ENCODE measurements at places on chromosomes 3 and 15. TPM values are rescaled to one million over a fixed set of nuclear protein-coding genes. Genes with fewer than 3 reads are reported as not detected.
A peak's percentile ranks its signal among the peaks of the same experiment; 100 is the strongest.

DNA sequence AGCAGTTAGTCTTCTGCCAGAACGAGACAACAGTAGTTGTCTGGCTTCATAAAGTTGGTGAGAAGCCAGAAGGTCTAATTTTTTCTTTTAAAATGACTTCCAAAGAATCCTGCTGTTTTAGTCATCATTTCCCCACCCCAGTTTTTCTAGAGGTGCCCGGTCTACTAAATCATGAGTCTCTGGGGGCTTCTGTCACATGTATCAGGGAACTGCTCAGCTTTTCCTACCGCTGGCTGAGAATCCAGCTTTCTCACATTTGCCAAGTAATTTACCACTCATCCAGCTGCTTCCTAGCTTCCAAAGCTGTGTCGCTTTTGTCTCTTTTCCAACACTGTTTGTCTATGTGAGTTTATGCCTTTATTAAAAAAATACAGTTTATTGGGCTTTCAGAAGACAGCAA is 183.3 kb downstream of the NSUN3 start:
- no peak for DNase-seq

DNA sequence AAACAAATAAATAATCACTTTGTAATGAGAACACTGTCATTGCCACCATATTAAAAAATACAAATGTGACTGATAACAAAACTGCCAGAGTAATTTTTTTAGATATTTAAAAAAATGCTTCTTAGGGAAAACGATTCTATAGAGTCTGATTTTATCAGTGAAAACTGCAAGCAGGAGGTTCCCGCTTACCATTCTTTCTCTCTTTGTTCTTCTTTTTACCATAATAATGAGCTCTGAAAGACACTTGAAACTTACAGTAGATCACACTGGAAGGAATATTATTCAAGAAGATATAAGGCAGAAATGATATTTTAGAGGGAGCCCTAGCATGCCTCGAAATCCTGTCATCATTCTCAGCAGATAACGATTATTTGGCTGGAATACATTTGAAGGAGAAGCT is 701.3 kb downstream of the ROBO1 start:
- DNase-seq = no peak

- DNase-seq = no peak
Observed at GRCh38 chr15:60126200-60126599, 122.1 kb downstream of the FOXB1 start.

- DNase-seq = no peak
Observed at GRCh38 chr3:161412123-161412522, 40.8 kb upstream of the SPTSSB start.

DNA sequence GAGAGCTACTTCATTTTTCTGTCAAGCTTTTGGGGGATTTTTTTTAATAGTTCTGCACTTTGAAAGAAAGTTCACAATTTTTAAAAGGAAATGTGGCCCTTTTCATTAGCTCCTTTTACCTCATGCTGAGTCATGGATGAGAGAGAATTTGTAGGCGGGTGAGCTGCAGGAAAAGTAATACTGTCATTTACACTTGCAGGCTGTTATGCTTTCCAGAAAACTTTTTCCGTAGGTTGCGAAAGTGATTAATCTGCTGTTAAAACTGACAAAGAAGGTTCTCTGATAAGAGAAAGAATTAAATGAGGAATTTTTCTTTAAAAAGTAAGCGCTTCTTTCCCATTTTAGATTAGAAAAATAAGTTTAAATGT is 430.2 kb downstream of the LPP start:
- peak; percentile 61 for DNase-seq

Gene CYP8B1
- total RNA-seq = not detected

- no peak for DNase-seq
Observed at GRCh38 chr15:101051291-101052030, 132.3 kb downstream of the LRRK1 start.

Gene GRAMD2A
- 0.33 TPM for total RNA-seq

- no peak for DNase-seq
Observed at GRCh38 chr3:123584284-123584987, 417 bp downstream of the HACD2 start.

- no peak for DNase-seq
Observed at GRCh38 chr15:66629817-66630576, 64.2 kb upstream of the LCTL start.

DNA sequence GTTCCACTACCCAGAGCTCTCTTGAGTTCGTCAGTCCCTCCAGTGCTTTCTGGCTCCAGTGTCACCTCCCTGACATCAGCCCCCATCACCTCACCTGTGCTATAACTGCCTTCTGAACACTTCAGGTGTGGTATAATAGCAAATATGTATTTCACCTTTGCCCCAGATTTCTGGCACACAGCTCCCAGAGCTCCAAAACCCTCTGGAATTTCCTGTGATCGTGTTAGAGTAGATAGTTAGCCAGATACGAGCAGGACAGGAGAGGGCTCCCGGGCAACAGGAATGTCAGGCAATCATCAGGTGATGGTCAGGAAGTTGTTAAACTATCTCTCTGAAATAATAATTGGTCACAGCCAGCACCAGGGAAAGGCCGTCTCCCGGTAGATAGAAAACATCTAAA is 22.6 kb upstream of the LIMD1 start:
- no peak for DNase-seq

DNA sequence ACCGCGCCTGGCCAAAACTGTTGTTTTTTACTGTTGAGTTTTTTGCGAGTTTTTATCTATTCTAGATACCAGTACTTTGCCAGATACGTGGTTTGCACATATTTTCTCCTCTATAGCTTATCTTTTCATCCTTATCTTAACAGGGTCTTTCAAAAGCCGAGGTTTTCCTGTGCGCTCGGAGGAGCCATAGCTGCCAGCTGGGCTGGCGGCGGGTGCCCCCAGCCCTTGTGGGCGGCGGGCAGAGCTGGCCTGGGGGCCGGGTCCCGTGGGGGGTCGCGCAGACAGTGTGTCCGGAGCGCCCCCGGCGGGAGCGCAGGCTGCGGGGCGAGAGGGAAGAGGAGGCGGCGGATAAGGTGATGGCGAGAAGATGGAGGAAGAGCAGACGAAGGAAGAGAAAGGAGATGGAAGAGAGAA is 11.1 kb upstream of the EIF4A2 start:
- DNase-seq = no peak

DNA sequence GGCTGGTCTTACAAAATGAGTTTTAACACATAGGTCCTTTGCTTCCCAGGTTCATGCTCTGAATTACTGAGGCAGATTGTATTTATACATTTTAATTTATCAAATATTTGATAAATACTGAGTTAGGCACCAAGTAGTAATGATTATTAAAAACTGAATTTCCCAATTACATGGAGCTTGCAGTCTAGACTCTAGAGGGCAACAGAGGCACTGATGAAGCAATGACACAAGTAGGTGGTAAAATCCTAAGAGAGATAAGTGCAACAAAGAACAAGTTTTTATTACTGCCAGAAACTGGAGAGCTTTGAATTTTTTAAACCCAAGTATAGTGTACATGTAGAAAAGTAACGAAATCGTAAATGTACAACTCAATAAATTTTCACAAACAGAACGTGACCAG is 406.2 kb upstream of the RARB start:
- DNase-seq = peak; percentile 19

DNA sequence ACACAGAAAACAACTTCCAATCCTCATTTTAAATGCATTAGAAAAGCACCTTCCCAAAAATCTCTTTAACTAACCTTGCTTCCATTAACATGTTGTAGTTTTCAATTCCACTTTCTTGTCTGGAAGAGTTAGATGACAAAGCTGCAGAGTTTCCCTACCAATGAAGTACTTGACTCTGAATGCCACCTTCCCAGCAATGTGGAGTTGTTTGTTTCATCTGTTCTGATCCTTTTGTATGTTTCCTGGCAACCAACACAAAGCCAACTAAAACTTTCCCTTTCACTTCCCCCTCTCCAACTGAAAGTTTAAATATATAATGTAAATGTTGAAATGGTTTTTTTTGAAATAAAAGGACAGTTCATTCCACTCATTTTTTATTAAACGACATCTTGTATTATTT is at the start of gene WDR49:
Gene WDR49, minus strand, starts transcription at position 183 of the 400 bp plus-strand sequence. CDS start 517 bp downstream, outside the sequence.
- no peak for DNase-seq

DNA sequence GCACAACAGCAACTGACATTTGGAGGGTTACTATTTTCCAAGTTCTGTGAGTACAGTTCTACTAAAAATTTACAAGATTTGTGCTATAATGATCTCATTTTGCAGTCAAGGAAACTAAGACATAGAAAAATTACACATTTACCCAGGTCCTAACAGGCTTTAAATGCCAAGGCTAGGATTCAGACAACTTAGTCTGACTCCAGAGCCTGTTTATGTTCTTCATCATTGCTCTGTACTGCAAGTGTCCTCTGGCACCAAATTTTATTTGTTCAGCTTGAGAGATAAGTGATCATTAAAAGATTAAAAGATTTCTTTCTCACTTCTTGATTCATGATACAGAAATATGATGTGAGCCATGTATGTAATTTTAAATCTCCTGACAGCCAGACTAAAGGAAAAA is 290.8 kb downstream of the UBE2E2 start:
- no peak for DNase-seq

DNA sequence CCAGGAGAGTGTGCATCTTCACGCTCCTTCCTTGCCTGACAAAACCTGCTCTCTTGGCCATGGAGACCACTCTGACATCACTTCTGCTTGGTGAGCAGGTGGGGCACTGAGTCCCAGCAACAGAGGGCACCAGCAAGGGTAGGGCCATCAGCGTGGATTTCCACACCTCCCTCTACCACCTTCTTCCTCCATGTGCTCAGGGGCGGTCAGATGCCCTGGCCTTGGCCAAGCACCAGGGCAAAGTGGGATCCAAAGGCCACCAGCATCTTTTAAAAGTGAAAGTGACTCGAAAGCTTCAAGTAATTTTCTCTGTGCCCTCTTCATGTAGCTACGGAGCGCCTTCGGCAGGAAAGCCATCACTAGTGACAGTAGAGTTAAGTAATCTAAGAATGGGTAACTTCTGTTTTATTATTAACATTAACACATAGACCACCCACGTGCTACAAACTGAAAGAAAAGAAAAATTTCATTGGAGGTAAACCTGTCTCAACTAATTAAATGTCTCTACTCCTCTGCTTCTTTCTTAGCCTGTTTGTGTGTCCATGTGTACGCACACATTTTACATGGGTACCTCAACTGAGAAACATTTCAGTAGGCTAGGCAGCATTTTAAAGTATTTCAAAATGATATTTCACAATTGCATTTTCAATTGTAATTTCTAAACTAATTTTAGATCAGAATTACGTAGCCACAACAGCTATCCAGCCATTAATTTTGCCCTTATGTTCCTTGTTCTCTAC is 57.9 kb downstream of the CHSY1 start:
- DNase-seq = no peak

GRCh38 chr15:78389322-78389721 is 48.7 kb upstream of the IREB2 start:
- DNase-seq = no peak

Gene SGO1
- 12.3 TPM for total RNA-seq

DNA sequence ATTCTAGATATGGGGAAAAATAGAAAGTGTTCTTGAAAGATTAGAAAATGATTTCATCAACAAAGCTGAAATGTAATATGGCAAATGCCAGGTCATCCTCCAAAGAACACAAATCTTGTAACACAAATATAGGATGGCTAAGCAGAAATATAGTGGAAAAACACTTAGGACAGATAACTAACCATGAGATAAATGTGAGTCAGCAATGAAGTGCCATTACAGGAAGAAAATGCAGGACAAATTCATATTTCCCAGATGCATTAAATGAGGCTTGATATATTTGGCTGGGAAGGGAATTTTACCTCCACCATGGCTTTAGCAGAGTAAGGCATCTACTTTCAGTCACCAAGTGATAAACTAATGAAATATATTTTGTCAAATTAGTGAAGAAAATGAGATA is 92.8 kb upstream of the SEMA6D start:
- DNase-seq = no peak

Gene DNAH12
- total RNA-seq = not detected

- DNase-seq = no peak
Observed at GRCh38 chr3:35919160-35919559, 279.8 kb downstream of the ARPP21 start.

GRCh38 chr3:39170461-39170860 is 17.1 kb upstream of the CSRNP1 start:
- DNase-seq = no peak

DNA sequence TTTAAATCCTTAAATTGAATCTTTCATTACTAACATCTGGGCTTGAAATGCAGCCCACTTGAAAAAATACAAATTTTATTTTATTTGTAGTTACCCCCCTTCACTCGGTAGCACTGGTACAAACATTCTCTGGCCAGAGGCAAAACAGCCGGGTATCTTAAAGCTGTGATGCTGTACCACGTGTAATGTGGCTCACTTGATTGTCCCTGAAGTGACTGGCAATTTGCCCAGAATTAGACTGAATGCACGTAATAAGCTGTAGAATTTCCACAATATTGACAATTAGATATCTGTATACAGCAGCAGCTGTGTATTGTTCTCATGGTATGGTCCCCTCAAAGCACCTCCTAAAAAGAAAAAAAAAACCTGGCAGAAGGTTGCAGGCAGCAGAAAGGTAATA is 192.8 kb upstream of the TBC1D5 start:
- no peak for DNase-seq

DNA sequence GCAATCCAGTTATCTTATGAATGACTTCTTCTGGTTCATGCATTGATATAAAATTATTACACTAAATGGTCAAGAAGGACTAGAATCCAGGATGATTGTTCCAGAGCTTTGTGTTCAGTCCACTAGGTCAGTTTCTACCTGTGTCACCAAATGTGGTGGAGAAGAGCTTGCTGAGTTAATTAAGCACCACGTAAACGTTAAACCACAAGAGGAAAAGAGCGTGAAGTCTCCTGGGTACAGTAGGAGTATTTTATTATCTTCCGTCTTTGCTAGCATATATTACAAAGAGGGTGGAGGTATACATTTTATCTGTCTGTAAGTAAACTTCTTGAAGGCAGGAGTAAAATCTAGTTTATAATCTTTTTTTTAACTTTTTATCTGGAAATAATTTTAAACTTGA is 23.5 kb downstream of the CHP1 start:
- no peak for DNase-seq

- DNase-seq = no peak
Observed at GRCh38 chr3:85185495-85185894, 226.7 kb downstream of the CADM2 start.

GRCh38 chr15:91257746-91258414 is 157.8 kb downstream of the SV2B start:
- DNase-seq = no peak

- no peak for DNase-seq
Observed at GRCh38 chr3:150005243-150006112, 34.8 kb upstream of the PFN2 start.

Gene DPPA4
- total RNA-seq = 0.04 TPM

All from H4 (cell line).